Activated naive CD4-positive, alpha-beta T cell treated with anti-CD3 and anti-CD28 coated beads, Interleukin-2, amount 50 U/mL, for 72 hours (primary cell): ENCODE measurements at places on chromosomes 6 and 20. TPM values are rescaled to one million over a fixed set of nuclear protein-coding genes. Genes with fewer than 3 reads are reported as not detected.

- no peak for DNase-seq
Observed at GRCh38 chr6:169881398-169881797, 130.0 kb downstream of the ERMARD start.

DNA sequence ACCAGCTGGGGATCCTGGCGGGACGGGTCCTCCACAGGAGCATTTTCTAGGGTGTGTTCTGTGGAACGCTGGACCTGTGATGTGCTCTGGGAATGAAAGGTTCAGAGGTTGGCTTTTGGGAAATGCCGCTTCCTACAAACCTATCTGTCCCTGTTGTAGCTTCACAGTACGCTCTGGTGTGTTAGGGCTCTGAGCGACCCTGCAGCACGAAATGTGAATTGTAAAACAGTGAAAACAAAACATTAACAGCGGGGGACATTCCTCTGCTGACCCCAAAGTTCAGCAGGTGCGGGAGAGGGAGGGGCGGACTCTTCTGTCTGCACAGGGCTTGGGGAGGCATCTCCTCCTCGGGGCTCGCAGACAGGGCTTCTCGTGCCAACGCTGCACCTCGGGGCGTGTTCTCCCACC lies 155.9 kb downstream of the NRN1 start:
- DNase-seq, result no peak

DNA sequence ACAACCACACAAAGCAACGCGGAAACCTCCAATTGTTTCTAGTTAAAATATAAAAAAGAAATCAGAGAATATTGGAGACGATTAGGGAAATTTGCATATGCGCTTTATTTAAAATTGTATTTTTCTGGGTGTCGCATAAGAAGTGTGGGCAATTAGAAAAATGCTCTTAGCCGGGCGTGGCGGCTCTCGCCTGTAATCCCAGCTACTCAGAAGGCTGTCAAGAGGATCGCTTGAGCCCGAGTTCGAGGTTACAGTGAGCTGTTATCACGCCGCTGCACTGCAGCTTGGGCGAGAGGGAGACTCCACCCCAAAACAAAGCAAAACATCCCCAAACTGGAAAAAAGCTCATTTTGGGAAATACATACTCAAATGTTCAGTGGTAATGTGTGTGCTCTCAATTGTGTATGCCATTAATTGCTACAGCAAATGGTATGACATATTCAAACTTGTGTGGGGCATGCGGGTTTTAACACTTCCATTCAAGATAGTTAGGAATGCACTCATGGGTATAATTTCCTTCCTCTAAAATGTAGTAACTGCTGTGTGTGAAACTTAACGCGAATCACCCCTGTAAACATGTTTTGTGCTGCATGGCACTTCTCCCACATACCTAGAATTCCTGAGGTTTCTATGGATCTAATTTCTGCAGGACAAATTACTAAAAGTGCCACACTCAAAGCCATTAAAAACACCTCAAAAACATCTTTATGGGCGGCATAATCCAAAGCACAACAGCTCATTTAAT lies 54.7 kb upstream of the HFE start:
- peak; percentile 47 for DNase-seq

GRCh38 chr6:151255811-151256210 lies 16.0 kb downstream of the AKAP12 start:
- no peak for DNase-seq

- DNase-seq, result no peak
Observed at GRCh38 chr6:36207155-36207554, 10.6 kb downstream of the BRPF3 start.

Gene BANF2
- not detected for total RNA-seq

Gene BEND3
- 4.0 TPM for total RNA-seq

Gene LRRC1
- total RNA-seq, result 3.6 TPM

Gene ARHGAP40
- not detected for total RNA-seq
